ENCODE measurements at places on chromosomes 4 and X.
A peak's percentile ranks its signal among the peaks of the same experiment; 100 is the strongest.

- DNase-seq: no peak
Measured at GRCh38 chr4:92825791-92826190, 522.0 kb downstream of the GRID2 start.

- DNase-seq: no peak
Measured at GRCh38 chr4:36740796-36741310, 459.4 kb downstream of the DTHD1 start.

GRCh38 chrX:139739138-139739537 is 31.2 kb upstream of the MCF2 start:
- no peak for DNase-seq

DNA sequence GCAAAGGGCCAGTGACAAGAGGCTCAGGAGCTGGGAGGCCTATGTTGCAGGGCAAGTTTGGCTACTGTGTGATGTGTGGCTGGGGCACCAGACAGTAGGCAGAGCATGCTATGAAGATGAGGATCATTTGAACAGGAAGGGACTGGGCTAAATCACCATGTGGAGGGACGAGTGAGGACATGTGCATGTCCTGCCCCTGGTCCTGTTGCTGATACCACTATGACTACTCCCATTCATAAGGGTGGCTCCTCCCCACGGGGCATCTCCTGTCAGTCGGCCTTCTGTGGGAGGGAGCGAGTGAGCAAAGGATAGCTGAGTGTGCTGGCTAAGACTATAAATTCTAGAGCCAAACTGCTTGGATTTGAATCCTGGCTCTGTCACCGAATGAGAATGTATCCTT is 139.2 kb downstream of the TMEM164 start:
- no peak for DNase-seq

DNA sequence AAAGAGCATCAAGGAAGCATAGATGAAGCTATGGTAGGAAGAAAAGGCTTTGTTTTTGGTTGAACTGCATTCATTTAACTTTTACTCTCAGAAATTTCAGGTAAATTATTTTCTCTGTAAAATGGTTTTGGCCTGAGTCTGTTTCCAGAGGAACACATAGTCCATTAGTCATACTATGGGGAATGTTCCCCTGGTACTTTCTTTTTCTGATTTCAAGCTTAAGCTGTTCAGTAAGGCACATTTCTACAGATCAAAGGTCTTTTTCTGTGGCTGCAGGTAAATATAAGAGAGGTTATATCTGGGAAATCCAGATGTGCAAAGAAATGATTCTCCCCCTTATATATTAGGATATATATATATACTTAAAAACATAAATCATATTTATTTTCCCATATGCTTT is 1744.4 kb upstream of the ADGRL3 start:
- no peak for DNase-seq

- no peak for DNase-seq
Measured at GRCh38 chr4:42607011-42607726, 49.7 kb downstream of the ATP8A1 start.

DNA sequence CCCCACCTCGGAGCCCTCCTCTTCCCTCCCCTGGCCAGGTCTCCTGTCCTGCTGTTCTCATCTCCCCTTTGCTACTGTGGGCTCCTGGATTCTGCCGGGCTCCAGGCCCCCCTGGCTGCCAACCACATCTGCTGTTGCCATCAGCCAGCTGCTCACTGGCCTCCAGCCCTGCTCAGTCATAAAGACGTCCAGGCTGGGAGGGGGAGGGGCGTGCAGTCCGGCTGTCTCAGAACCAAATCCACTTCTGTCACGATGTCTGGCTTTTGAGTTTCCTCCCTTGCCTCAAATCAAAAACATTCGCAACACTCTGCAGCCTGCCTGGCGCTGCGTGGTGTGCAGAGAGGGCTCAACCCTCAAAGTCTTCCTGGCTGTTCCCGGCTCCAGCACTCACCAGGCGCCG is 7.1 kb downstream of the RASL11B start:
- peak; percentile 88 for DNase-seq

DNA sequence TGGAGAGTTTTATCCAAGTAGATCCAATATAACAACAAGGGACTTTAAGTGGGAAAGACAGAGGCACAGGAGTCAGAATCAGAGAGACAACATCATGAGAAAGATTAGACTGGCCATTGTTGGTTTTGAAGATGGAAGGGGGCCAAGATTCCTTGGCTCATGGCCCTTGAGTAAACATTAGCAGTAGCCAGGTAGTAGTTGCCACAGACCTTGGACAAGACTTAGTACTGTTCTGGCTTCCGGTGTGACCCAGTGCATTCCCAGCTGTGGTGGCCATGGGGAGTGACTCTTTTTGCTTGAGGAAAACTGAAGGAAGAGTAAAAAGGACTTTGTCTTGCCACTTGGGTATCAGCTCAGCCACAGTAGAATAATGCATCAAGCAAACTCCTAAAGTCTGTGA is 462.2 kb upstream of the CPXCR1 start:
- DNase-seq: no peak

DNA sequence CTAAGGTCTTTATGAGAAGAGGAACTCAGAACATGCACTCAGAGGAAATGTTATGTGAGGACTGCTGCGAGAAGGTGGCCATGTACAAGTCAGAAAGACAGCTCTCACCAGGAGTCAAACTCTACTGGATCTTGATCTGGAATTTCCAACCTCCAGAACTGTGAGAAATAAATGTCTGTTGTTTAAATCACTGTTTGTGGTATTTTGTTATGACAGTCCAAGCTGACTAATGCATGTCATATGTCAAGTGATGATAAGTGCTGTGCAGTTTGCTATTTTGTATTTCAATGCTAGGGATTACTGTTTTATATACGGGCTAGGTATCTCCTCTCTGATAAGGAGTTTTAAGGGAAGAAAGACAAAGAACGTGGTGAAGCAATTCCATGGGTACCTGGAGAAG is 162.3 kb downstream of the CPEB2 start:
- no peak for DNase-seq

DNA sequence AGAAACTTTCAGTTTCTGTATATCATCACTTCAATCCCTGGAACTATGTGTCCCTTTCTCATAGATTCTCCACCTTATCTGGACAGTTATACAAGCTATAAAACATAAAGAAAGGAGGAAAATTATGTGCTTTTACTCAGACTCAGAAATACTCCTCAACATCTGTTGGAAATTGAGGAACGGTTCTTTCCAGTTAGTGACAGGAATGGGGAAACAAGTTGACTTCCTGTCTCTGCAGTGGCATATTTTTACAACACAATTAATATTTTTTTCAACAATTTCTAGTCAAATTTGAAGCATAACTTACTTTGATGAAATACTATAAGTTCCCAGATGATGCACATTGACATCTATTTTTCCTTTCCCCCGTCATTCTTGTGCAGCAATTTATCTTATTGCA is 27.9 kb downstream of the ABHD18 start:
- no peak for DNase-seq

- no peak for DNase-seq
Measured at GRCh38 chr4:7369511-7369910, 65.2 kb downstream of the PSAPL1 start.

- DNase-seq: no peak
Measured at GRCh38 chrX:29432534-29432933, 782.8 kb upstream of the MAGEB2 start.

DNA sequence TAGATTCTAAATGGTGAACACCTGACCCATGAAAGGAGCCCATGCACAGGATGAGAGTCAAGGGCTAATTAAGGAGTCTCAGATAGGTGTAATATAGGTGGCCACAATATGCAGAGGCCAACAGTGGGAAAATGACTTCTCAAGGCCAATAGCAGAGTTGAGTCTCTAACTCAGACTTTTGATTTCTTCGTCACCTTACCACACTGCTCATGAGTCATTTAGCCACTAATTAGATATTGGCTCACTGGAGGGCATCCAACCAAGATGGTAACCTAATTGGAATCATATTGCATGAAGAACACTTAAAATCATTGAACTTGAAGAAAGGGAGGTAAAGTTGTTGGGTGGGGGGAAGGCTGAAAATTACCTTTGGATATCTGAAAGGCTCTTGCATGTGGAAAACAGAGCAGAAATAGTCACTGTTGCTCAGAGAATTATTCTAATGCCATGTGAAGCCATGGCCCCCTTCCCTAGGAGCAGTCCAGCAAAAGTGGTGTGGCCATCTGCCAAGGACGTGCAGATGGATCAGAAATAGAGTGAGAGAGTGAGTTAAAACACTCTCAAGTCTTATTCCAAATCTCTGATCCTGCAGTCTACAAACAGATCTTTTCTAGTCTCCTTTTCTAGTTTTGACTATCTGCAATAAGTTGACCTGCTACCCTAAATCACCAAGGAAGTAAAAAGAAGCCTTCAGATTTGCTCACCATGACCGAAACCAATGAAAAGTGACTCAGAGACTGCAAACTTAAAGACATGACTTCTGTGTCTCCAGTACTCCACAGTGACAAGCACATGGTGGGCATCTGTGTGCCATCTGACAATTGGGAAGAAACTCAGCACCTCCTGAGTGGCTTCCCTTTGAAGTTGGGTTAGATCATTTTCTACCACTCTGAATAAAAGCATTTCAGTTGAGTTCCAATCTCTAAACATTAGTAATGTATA is 93.9 kb upstream of the C1QTNF7 start:
- no peak for DNase-seq

DNA sequence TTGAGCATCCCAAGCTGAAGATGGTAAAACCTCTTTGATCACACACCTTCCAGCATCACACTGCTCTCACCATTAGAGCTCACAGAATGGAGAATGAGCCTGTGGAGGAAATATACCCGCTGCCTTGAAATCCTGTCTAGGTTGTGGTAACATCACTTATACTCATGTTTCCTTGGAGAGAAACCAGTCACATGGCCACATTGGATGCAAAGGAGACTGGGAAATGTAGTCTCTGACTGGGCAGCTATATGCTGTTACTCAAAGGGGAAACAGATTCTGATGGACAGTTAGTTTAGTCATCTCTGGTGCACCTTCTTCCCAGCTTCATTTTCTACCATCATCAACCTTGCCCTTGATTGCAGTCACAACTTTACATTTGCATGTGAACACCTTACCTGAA is 286.3 kb downstream of the ANKRD50 start:
- DNase-seq: no peak

DNA sequence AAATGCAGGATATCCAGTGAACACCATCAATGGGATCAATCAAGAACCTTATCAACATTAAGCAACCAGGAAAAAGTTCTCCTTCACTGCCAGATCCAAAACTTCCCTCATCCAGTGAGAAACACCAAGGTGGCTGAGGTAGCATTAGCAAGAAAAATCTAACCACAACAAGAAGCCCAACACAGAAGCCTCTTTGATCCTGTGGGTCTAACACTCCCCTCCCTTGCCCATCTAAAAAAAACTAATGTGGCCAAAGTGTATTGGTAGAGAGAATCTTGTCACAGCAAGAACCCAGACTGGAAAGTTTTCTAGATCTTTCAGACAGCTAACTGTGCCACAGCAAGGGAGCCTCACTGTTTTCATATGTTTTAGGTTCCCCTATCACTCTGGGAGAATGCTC is 558.0 kb downstream of the STPG2 start:
- DNase-seq: no peak

GRCh38 chrX:17328837-17329236 is 46.2 kb upstream of the NHS start:
- DNase-seq: no peak

DNA sequence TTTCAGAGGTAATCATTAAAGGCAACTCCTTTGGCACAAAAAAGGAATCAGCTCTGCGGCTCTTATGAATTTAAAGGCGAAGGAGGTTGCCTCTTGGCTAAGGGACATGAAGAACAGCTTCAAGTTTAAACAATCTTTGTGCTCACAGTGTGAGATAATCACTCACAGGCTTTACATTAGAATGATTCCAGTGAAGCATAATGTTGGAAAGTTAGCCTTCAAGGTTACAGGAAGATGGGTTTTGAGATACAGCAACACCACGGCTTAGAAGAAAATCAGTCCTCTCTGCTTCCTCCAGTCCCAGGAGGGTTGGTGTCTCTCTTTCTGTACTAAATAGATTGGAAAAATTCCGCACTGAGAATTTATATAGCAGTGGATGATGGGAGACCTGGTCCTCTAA is 11.6 kb upstream of the SCD5 start:
- DNase-seq: no peak

- DNase-seq: no peak
Measured at GRCh38 chr4:128385683-128386304, 98.2 kb upstream of the PGRMC2 start.

DNA sequence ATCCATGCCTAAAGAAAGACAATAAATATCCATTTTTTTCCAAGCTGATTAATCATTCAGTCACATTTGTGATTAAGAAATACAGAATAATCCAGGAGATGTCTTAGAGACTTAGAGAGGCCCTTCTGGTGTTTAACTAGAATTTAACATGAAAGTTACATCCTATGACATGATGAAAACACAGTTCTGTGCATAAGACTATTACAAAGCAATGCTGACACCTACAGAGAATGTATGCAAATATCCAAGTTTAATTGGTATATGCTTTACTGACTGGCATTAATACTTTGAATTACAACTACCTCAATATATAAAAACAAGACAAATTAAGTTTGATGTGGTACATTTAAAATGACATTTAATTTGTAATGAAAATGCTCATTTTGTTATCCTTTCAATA is 17.8 kb upstream of the TLL1 start:
- no peak for DNase-seq

- DNase-seq: no peak
Measured at GRCh38 chr4:107691378-107691777, 28.7 kb downstream of the PAPSS1 start.

- no peak for DNase-seq
Measured at GRCh38 chrX:123217077-123217476, 33.0 kb downstream of the GRIA3 start.

DNA sequence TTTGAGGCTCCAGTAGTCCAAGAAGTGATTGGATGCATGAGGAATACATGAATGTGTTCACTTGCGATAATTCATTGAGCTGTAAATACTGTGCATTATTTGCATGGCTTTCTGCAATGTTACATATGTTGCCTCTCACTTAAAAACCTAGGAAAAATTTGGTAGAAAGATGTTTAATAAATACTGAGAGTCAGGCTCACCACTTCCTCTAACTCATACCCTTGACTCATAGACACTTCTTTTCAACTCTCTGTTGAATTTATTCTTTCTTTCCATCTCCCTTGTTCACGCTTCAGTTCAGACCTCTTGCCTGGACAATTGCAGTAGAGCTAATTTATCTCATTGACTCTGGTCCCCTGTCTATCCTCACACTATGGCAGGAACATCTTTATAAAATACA is 35.8 kb upstream of the LEF1 start:
- DNase-seq: no peak

DNA sequence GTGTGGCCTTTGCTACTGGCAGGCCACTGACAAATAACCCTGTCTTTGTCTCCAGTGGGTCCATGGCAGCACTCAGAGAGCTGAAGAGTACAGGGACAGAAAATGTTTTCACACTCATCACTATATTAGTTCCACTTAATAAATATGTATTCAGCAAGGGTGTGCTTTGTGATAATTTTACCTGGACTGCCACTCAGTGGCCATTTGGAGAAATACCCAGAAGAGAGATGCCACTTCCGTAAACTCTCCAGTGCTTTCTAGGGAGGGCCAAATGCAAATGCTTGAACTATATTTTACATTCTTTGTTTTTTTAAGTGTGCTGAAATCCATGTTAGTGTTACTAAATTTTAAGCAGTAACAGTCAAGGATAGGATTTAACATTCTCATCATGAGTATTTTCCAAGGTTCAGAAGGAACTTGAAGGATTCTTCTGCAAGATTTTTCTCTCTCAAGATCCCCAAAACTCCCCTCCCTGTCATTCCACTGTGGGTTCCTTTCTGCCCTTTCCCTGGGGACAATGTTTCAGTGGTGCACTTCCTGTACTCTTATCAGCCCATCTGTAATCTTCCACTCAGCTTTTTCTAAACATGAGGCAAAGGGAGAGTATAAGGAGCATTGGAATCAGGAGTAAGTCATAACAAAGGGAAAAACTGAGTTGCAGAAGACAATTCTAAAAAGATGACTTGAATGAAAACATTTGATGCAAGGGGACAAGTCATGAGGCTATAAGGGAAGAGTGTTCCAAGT is 46.0 kb downstream of the TFDP3 start:
- DNase-seq: no peak

Data from glutamatergic neuron (in vitro differentiated cells).